ENCODE measurements at places on chromosomes 1 and 21.
A peak's percentile ranks its signal among the peaks of the same experiment; 100 is the strongest.

DNA sequence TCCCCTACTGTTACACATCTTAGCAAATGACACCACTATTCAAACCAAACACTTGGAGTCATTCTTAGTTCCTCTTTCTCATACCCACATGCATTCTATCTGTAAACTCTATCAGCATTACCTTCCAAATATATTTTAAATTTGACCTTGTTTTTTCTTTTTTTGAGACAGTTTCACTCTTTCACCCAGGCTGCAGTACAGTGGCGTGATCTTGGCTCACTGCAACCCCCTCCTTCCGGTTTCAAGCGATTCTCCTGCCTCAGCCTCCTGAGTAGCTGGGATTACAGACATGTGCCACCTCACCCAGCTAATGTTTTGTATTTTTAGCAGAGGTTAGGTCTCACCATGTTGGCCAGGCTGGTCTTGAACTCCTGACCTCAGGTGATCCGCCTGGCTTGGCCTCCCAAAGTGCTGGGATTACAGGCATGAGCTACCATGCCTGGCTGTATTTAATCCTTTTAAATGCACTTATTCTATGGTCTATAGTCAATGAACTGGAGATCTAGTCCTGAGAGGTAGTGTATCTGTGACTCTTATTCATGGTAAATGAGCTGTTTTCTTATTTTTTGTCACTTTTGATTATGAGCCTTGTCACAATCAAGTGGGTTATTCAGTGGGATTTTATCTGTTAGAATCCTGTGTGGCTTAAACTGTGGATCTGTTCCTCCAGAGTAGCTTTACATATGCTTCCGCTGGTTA, 73.1 kb downstream of the GATAD2B start:
- DNase-seq = no peak

DNA sequence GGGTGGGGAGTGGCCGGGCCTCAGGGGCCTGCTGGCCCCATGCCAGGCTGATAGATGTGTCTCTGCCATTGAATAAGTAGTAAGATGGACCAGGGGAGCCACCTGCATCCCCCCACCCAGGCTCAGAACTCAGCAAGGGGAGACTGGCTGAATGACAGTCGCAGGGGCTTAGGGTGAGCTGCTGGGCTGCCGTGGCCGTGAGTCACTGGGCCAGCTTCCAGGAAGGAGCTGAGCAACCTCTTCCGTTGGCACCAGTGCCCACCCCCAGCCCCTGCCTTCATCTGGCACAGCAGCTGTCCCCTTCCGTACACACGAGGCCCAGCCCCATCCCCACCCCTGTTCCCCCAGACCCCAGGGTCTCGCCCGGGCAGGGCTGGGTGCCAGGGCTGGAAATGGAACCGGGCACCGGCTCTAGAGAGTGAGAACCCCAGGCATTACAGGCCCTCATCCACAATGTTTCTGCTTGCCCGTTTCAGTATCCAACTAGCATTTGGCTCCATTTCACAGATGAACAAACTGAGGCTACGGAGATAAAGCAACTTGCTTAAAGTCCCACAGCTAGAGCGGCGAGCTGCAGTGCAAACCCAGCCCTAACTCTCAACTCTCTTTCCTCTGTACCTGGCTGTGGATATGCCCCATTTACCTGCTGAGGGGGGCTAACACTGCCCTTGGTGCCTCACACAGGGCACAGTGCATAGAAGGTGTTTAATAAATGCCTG, 10.2 kb downstream of the WNT4 start:
- DNase-seq = no peak

- DNase-seq = no peak
These were observed 58.3 kb upstream of the GALNT2 start for GRCh38 chr1:230008721-230009120.

DNA sequence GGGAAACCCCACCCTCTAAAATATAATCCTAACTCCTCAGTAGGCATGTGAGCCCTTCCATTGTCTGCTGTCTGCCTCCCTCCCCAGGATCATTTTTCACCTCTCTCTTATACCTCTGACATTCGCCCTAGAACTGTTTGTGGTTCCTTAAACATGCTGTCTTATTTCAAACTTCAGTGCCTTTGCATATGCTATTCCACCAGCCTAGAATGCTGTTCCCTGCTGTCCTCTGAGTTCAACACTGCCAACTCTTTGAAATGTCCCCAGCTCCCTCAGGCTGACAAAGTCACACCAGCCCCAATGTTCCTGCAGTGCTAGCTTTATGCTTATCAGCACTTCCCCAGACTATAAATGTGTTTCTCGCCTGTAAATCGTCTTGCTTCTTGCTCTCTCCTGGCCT, 119.5 kb downstream of the HIVEP3 start:
- DNase-seq = no peak

DNA sequence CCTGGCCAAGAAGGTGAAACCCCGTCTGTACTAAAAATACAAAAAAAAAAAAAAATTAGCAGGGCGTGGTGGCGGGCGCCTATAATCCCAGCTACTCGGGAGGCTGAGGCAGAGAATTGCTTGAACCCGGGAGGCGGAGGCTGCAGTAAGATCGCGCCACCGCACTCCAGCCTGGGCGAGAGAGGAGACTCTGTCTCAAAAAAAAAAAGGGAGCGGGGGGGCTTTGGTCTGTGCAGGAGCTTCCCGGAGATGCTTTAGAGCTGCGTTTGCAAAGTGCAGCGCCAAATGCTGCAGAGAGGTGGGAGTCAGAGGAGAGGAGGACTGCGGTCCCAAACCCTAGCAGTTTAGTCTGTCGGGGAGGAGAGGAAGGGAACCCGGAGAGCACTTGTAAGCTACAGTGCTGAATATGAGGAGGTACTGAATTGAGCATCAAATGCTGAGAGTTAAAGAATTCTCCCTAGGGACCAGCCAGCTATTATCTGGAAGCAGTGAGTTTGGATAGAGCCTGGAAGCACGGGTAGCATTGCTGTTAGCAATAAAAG, 569 bp downstream of the FALEC start:
- DNase-seq = no peak

DNA sequence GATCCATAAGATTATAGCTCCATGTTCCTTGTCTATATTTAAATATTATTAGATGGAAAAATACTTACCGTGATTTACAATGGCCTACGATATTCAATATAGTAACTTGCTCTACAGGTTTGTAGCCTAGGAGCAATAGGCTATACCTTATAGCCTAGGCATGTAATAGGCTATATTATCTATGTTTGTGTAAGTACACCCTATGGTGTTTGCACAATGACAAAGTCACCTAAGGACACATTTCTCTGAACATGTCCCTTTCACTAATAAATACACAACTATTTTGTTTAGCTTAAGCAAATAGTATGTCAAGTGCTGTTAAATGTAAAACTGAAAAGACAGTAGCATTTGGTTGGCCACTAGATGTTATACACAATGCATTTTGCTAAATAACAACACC, 248.9 kb upstream of the ADGRL4 start:
- DNase-seq = no peak

- no peak for DNase-seq
These were observed 4.9 kb upstream of the IL22RA1 start for GRCh38 chr1:24147816-24148215.

GRCh38 chr21:42298657-42299056, 16.6 kb downstream of the TFF3 start:
- DNase-seq = no peak

- DNase-seq = no peak
These were observed 140.0 kb downstream of the SLC45A1 start for GRCh38 chr1:8457760-8458381.

- DNase-seq = no peak
These were observed 58.2 kb upstream of the KIAA1614 start for GRCh38 chr1:180854456-180854855.

DNA sequence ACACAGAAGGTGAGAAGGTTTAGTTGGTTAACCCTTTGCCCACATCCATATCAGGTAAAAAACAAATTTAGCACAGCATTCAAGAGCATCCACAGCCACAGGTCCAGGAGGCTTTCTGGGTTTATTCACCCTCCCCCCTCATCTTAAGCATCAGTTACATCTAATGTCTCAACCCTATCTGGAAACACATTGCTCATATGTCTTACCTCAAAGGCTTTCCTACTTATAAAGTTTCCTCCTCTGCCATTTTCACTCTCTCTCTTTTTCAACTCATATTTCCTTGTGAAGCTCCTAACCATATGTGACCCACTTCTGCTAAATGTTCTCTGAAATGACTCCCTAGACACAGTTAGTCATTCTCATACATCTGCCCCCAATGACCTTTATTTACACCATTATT, 47.9 kb upstream of the RUNX1 start:
- no peak for DNase-seq

DNA sequence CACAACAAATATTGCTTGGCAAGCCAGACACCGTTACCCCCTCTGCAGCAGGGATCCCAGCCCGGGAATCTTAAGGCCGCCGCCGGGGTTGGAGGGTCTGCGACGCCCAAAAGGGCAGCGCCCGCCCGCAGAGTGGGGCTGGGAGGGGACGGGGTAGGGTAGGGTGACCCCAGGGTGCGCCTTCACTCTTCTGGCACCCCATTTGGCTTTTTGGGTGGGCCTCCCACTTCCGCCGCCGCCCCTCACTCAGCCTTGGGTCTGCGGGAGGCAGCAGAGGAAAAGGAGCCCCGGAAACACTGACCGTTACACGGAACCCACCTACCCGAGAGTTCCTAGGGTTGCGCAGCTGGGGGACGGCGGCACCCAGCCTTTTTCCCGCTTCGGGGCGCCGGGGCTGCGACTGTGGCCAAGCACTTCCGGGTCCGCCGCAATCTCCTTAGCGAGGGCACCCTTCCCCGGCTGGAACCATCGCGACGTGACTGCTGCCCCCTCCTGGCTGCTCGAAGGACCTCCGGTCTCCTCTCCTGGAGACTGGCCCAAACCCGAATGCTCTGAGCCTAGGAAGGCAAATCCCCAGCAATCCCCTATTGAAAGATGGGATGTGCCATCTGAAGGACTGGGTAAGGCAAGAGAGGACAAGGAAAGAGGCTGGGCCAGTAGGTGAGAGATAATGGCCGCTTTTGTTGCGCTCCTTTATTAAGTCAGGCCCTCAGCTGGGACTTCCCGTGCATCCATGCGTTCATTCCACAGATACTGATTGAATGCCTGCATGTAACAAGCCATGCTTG, at the start of gene PIGC:
PIGC (minus strand) TSS at position 404 of the 788 bp plus-strand sequence. CDS start 1,447 bp downstream, outside the sequence.
- DNase-seq = peak; percentile 91

DNA sequence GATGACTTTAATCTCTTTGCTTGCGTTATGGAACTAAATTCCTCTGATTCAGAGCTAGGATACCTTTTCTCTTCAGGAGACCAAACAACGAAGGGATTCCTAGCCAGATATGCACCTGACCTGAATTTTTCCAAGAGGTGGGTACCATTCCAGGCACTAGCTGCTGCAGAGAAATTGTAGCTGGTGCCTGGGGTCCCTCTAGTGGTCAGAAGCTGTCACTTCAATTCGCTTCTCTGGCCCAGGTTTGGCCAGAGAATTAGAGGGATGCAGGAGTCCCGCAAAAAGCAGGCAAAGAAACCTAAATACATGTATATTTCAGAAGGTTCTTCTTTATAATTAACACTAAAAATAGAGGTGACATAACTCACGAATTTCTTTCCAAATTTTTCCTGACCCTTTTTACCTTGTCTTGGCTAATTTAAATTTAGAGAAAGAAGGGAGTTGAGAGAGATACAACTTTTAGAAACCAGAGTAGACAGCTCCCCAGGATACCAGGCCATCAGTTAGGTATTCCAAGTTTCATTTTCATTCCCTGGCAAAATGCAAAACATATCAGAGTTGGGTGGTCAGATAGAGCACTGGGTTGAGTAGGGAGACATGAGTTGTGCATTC, 9.6 kb downstream of the ACKR1 start:
- DNase-seq = no peak

- no peak for DNase-seq
These were observed 30.3 kb downstream of the TEX35 start for GRCh38 chr1:178543290-178543607.

- no peak for DNase-seq
These were observed 185.3 kb downstream of the NRIP1 start for GRCh38 chr21:14879458-14879857.

GRCh38 chr1:75908717-75909152, 23.5 kb downstream of the ASB17 start:
- DNase-seq = no peak

DNA sequence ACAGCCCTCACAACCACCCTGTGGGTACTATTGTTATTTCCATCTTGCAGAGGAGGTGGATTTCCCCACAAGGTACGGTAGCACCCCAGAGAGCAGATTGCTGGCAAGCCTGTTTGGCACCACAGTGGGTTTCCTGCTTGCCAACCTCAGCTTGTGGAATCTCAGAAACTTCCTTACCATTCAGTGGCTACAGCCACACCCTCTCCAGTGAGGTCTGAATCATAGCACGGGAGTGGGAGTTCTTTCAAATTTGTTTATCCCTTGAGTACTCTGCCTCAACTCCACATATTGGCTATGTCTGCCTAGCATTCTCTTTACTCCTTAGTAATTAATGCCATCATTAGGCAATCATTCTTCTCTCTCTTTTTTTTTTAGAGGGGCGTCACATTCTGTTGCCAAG, 162.1 kb downstream of the PTPRU start:
- DNase-seq = no peak

- DNase-seq = no peak
These were observed 233.1 kb downstream of the SLC45A1 start for GRCh38 chr1:8551057-8551456.
